ENCODE measurements at places on chromosomes 3 and 15.

DNA sequence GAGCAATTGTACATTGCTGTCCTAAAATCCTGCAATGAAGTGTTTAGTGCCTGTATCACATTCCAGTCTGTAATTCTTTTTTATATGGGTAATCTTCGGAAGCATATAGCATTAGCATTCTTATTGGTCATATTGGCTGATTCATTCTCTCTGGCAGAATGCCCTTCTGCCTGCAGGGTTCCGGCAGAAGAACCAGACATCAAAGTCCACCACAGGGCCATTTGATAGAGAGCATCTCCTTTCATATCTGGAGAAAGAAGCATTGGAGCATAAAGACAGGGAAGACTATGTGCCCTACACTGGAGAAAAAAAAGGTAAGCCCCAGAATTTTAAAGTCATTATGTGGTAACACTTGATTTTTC, 39.6 kb downstream of the TMOD3 start:
- no peak for DNase-seq

DNA sequence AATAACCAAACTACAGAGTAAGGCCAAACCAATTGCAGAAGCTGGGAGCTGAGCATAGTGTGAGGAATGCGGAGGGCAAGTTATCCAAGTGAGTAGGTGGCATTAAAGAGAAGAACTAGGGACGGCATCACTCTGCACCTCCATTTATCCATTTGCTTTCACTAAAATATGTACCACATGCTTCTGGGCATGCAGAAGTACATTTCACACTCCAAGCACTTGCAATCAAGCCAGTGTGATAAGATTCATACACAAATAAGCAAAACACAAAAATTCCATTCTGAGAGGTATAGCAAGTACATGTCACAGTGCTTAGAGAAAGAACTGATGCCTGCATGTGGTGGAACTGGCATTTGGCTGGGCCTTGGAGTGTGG, 81.1 kb downstream of the CCNL1 start:
- DNase-seq: no peak

DNA sequence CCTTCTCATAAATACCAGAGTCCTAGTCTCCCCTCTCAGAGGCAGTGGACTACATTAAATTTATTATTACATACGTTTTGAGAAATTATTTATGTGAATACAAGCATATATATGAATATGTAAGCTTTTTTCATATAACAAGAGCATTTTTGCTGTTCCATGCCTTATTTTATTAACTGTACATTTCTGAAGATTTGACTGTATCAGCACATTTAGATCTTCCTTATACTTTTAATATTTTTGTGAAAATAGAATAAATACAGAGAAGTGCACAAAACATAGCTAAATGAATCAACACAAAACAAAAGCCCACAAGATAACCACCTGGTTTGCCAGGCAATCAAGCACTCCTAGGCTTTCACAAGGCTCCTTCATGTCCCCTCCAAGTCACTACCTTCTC, 27.8 kb downstream of the HHLA2 start:
- no peak for DNase-seq

GRCh38 chr3:57827757-57828156, 71.6 kb downstream of the SLMAP start:
- no peak for DNase-seq

- no peak for DNase-seq
Measured at GRCh38 chr3:10286596-10287295, 6.0 kb downstream of the GHRL start.

- no peak for DNase-seq
Measured at GRCh38 chr3:42666577-42666998, 13.1 kb downstream of the ZBTB47 start.

All from stimulated activated CD4-positive, alpha-beta T cell treated with anti-CD3 and anti-CD28 coated beads, Interleukin-1b, Interleukin-23, amount 100 ng/mL, for 1 hour (primary cell).